Fibroblast of lung (primary cell): ENCODE measurements at places on chromosomes 7 and 10.
A peak's percentile ranks its signal among the peaks of the same experiment; 100 is the strongest.

DNA sequence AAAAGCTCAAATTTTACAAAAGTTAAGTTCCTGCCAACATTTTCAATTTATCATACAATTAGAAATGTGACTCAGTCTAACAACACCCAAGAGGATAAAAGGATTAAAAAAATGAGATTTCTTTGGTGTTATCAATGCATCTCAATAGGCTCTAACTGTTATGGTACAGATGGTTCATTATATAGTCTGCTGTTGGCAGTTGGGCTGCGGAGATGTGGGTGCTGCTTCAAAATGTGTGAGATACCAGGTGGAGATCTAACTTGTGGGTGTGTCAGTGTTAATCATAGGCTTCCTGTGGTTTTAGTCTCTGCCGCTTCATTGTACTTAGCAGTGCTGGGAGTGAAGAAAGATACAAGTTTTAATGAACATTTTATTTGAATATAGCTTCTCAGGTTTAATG is 231.2 kb downstream of the EXOC4 start:
- peak; percentile 77 for DNase-seq

- no peak for DNase-seq
Measured at GRCh38 chr7:123823898-123824753, 20.8 kb upstream of the HYAL4 start.

GRCh38 chr10:58782876-58783851 is 270.5 kb downstream of the BICC1 start:
- peak; percentile 80 for DNase-seq

GRCh38 chr10:69022611-69023010 is 34.0 kb downstream of the KIFBP start:
- DNase-seq: no peak

- peak; percentile 38 for DNase-seq
Measured at GRCh38 chr10:122164023-122164601, 107.0 kb upstream of the BTBD16 start.

DNA sequence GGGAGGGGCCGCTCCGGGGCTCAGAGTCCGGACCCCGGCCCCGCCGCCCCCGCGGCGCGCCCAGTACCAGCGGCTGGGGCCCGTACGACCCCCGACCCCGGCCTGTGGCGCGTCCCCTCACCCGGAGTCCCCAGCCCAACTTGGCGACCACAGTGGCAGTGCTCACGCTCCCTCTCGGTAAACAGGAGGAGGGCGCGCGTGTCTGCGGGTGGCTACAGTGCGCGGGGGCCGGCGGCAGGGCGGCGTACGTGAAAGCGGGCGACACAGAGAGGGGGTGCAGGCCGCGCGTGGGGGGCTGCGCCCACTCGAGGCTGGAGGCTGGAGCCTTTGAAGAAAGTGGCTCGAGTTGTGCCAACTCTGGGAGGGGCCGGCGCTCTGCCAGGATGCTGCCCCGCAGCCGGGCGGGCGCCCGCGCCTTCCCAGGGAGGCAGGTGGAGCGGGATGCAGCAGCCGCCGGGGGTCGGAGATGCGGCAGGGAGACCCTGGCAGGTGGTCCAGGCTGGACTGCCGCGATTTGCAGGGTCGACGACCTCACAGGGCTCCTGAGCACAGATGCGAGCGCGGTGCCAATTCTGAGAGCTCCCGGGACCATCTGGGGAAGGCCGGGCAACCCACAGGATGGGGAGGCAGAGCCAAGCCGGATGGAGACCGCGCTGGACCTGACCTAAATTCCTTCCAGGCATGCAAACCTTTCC is 655 bp downstream of the PTPRE start:
- DNase-seq: peak; percentile 76

DNA sequence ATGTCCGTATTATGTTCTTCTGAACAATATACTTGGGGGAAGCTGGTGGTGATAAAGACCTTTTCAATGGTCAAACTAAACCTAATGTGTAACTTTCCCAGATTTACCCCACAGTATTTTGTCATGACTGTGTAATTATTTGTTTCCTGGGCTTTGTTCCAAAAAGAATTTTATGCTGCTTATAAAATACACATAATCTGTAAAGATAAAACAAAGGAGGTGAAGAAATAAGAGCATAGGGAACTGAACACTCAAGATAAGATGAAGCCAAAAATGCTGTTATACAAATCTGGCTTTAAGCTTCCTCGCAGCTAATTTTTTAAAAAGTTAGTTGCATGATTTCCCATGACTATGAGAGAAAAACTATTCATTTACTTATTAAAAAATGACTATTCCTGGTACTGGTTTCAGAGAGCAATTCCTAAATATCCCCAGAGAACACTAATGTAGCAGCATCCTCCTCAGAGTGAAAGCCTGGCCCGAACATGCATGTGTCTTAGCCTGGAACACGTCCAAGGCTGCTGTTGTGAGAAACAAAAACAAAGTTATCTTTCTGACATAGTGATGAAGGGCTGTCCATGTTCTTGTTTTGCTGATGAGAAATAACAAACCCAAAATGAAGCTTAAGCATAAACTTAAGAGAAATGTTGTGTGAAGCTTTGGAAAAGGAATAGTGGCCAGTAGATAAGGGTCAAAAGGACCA is 33.9 kb downstream of the MALSU1 start:
- DNase-seq: peak; percentile 70

DNA sequence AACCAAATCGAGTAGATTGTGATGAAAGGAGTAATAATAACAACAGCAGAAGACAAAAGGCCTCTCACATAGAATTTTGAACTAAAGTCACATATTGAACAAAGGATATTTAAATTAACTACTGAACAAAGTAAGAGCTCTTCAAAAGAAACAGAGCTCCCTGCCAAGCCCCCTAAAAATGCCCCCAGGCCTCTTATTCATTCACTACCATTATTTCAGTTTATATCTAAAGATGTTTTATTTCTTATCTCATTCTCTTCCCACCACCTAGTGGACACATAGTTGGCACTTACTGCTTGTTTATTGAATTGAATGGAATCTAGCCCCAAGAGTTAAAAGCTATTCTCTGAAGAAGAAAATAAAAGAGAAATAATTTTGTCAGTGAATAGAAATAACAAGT is 37.4 kb downstream of the VCL start:
- peak; percentile 50 for DNase-seq

DNA sequence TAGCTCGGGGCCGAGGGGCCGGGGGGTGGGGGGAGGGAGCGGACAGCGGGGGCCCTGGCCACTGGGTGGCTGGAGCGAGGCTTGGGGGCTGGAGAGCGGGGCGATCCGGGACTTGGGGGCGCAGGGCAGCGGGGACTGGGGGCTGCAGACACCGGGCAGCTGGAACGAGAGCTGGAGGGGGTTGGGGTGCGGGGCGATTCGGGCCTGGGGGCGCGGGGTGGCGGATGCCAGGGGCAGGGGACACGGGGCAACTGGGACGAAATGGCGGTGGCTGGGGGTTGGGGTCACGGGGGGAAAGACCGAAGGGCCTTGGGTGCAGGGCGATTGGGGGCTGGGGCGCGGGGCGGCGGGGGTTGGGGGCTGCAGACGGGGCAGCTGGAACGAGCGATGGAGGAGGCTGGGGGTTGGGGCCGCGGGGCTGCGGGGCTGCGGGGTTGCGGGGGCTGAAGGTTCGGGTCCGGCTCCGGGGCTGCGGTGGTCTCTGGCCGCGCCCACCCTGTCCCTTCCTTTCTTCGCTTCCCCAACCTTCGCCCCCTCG is 590 bp downstream of the COL26A1 start:
- no peak for DNase-seq

GRCh38 chr10:102200751-102201640 is 25.1 kb upstream of the ELOVL3 start:
- no peak for DNase-seq

GRCh38 chr7:131189488-131189887 is 138.2 kb upstream of the MKLN1 start:
- no peak for DNase-seq

DNA sequence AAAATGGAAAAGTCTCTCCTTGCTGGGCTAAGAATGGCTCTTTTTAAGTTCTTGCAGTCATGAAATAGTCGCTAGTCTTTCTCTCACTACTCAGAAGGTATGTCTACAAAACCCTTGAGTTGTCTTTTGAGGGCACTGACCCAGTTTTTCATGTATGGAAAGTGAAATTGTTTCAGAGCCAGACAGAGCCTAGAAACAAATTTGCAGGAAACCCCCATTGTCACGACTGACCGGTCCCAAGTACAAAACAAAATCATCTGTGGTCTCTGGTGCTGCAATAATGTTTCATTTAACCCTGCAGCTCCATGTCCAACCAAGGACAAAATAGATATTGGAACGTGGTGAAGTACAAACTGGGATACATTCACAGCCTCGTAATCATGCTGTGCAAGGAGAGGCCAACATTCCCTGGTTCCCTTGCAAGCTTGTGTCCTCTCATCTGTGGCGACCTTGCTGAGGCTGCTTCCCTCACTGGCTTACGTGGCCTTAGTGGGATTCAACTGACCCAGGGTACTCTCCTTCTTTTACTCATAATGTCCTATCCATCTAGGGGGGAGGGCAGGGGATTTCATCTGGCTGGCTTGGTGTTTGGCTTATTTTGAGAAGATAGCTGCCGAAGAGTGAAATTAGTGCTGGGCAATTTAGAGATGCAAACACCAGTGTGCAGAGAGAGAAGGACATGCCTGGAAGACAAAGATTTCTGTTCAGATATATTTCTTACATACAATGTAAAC is 172.5 kb downstream of the IPMK start:
- DNase-seq: no peak

- no peak for DNase-seq
Measured at GRCh38 chr10:60236869-60237524, 152.7 kb downstream of the ANK3 start.

GRCh38 chr7:424301-424935 is 95.2 kb downstream of the PDGFA start:
- DNase-seq: no peak
